ENCODE measurements at places on chromosomes 6 and 20. TPM values are rescaled to one million over a fixed set of nuclear protein-coding genes. Genes with fewer than 3 reads are reported as not detected.

DNA sequence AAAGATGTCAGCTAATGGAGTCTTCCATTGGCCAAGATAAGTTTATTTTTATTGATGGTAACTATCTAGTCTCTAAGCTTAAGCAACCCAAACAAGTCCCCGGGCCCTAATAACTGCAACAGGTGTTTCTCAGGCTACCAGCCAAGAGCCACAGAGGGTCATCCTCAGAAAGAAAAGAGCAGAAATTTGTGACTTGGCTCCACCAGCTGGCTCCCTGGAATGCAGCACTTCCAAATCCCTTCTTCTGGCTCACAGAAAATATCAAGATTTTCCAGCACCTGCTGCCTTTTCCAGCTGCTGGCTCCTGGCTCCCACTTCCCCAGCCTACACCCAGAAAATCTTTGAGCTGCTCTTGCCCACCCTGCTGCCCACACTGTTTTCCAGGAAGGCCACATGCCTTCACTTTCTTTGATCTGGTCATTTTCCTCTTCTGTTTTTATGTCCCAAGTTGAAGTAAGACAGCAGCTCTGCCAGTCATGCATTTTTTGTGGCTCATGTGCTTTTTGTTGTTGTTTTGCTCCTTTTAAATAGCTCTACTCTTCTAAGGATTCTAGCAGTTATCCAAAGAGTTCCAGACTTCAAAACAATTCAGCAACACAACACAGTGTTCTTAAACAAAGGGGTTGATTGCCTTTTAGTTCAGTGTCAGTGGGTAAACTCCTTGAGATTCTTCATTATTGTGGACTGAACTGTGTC is 151.0 kb upstream of the SMLR1 start:
- DNase-seq = no peak

DNA sequence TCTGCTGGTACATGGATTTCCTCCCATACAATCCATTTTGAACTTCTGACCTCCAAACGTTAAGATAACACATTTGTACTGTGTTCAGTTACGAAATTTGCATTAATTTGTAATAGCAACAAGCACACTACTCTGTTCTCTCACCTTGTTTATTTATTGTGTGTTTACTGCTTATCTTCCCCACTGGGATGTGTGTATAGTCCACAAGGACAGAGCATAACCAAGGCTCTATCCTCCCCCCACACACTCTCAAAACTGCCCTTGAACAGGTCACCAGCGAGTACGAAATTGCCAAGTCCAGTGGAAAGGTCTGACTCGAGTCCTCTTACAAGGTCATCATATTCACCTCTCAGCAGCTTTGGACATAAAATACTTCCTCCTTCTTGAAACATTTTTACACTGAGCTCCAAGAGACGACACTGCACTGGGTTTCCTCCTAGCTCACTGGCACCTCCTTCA is 18.6 kb downstream of the ADTRP start:
- no peak for DNase-seq

GRCh38 chr6:46044881-46045617 is 29.4 kb upstream of the CLIC5 start:
- peak; percentile 89 for DNase-seq

GRCh38 chr6:37516076-37516919 is 16.6 kb upstream of the CCDC167 start:
- peak; percentile 84 for DNase-seq

DNA sequence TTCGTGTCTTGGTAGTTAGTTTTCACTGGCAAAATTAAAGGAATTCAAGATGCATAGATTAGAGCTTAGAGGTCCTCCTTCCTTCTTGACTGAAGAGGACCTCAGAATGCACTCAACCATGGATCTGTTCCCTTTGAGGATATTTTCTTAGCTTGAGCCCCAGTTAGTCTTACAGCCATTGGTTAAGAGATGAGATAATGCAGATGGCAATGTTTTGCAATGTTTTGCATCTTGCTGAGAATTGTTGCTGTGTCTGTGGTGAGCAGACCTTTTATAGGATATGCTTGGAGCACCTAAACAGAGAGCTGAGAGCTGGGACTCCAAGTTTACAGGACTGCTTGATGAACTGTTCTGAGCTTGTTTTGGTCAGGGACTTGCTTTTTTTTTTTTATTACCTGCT is 107.5 kb downstream of the TMEM170B start:
- no peak for DNase-seq

GRCh38 chr6:36268478-36269275 is 1.2 kb upstream of the PNPLA1 start:
- DNase-seq = no peak

GRCh38 chr6:63936399-63936798 is 300.8 kb downstream of the PHF3 start:
- no peak for DNase-seq

DNA sequence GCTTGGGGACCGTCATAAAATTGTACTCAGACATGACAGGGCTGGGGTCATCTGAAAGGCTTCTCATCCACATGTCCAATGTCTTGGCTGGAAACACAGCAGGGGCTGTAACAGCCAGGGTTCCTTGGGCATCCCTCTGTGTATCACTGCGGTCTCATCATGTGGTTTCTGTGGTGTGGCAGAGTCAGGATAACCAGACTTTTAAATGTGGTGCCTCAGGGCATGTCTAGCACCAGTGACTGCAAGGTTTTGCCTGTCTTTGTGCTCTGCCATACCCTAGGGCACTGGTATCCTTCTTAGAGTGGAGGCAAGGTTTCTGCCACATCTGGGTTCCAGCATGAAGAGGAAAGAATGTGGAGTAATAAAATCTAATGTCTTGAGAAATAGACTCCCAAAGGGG is 124.2 kb downstream of the PLEKHG1 start:
- peak; percentile 15 for DNase-seq

DNA sequence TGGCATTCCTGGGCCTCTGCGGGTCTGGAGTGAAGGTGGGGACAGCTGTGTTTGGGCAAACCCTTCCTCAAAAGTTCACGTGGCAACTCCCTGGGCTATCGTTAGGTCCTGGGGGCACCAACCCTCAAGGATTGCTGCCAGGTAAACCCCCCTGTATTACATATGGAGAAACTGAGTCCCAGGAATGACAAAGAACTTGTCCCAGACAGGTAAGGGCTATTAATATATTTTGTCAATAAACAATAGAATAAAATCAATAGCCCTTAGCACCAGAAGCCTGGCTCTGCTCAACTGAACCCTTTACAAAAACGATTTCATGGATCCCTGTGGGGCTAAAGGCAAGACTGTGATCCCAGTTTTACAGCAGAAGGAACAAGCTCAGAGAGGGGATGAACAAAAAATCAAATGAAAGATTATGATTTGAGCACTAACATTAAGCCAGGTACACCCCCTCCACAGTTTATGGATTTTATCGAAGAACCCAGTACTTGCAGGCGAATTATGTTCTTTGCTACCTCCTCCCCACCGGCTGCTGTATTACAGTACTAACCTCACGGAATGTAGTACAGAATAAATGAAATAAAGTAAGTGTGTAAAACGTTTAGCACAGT is 2.7 kb downstream of the ID1 start:
- DNase-seq = peak; percentile 52

DNA sequence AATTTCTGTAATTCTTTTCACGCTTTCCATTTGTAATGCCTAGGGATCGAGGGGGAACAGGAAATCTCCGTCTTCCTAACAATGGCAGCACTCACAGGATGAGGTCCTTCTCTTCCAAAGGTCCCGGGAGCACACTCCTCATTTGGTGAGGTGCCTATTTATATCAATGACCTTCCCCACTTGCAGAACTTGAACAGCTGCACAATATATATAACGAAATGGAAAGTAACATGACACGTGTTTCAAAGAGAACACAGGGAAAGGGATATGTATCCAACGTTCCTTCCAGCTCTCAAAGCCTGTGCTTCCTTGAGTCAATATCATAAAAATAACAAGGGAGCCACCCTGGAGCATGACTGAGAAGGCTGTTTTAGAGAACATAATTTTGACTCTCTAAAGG is 78.6 kb upstream of the RBM24 start:
- no peak for DNase-seq

GRCh38 chr20:10438217-10438616 is 3.1 kb downstream of the SLX4IP start:
- no peak for DNase-seq

GRCh38 chr20:31770243-31770642 is 31.2 kb downstream of the TPX2 start:
- no peak for DNase-seq

DNA sequence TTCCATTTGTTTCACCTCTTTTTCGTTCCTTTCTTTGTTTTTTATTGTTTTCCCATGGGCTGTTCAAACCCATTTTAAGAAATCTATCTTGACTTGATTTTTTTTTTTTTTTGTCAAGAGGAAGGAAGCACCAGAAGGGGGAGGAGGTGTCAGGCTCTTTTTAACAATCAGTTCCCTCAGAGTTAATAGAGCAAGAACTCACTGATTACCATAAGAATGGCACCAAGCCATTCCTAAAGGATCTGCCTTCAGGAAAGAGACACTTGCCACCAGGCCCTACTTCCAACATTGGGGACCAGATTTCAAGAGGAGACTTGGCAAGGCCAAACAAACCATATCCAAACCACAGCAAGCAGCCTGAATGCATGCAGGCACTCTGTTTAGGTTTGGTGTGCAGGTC is 168.0 kb downstream of the OTOR start:
- no peak for DNase-seq

DNA sequence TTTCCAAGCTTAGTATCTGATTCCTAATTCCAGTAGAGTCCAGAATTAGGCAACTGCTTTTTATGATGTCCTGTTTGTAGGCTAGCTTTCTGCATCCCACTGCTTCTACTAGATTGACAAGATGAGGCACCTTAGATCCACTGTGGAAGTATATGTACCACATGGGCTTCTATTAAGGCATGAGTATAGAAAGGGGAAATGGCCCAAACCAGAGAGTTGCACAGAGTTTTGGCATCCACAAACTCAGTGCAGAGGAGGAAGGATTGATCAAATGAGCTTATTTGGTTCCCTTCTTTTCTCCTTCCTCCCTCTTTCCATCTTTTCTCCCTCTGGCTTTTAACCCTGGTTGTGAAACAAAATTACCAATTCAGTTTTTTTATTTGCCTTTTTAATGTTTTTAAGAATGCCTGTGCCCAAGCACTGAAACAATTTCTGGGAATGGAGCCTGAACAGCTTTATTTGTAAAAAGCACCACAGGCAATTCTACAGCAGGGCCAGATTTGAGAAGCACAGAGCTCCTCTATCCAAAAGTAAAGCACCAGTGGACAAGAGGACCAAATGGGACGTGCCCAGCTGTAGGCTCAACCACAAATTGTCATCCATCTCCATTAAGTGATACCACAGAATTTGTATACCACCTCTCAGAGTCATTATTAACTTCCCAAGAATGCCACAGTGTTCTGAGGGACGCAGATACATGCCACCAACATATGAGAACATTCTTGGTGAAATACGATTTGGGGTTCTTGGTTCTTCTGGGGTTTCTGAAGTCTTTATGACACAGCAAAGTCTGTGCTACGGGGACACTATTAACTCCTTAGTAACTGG is 969.1 kb downstream of the KIF16B start:
- no peak for DNase-seq

DNA sequence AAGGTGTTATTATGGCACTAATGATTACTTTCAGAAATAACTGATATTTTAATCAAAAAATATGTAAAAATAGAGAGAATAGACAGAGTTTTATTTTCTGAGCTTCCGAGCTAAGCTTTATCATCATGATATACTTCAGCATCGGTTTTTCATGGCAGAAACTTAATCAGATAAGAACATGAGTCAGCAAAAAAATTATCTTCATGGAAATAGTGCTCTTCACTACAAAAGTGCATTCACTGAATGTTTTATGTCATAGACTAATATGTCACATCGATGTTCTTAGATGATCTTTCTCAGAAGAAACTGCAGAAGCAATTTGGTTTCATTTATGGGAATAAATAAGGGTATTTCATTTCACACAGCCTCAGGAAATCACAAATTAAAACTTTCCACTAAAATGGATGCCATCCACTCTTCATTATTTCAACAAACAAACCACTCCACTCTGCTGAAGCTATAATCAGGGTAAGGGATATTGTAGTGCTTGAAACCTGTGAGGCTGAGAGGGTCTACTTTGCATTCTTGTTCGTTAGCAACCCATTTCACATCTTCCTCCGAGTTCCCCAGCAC is 10.2 kb upstream of the MAP3K7 start:
- DNase-seq = no peak

DNA sequence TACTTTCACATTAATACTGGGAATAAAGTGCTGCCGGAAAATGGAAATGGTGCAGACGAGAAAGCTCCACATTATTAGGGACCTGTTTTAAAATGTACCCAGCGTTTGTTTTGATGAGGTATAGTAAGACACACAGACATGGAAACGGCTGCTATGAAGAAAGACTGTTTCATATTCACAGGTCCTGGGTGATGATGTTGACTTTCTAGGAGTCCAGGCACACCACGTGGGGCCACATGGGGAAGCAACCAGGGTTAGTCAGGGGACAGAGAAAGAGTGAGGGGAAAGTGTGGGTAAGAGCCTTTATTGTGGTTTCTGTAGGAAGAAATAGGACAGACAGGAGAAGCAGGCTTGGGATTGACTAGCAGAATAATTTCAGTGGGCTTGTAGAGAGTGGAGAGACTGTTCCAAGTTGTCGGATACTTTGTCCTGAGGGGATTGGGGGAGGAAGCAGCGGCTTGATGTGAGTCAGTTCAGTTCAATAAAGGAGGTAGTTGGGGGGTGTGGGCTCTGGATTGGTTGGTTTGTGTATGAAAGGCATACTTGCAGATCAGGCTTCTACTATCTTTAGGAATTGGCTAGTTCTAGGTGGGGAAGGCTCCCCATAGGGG is 112.0 kb upstream of the MCHR2 start:
- no peak for DNase-seq

- DNase-seq = no peak
Measured at GRCh38 chr20:51931371-51931781, 129.1 kb upstream of the SALL4 start.

GRCh38 chr6:149060985-149061760 is 256.3 kb upstream of the TAB2 start:
- DNase-seq = peak; percentile 58

- DNase-seq = no peak
Measured at GRCh38 chr6:42260972-42261371, 43.3 kb upstream of the MRPS10 start.

DNA sequence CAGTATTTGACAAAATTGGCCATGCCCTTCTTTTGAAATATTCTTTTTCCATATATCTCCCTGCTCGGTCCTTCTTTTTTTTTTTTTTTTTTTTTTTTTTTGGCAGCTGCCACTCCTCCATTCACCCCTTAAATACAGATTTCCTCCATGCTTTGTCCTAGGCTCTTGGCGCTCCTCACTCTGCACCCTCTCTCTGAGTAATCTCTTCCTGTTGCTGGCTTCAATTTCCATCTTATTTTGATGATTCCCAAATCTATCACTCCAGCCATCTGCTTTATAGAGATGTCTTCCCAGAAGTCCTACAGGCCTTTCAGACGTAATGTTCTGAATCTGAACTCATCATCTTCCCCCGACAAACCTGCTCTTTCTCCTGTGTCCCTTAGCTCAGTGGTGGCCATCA is 12.8 kb upstream of the KLHL32 start:
- no peak for DNase-seq

- DNase-seq = no peak
Measured at GRCh38 chr20:4162766-4163165, 147.4 kb upstream of the RNF24 start.

The DEFB124 gene
- total RNA-seq = not detected

The C6orf132 gene
- total RNA-seq = not detected

The SPEF1 gene
- total RNA-seq = not detected

The SNX21 gene
- 19.7 TPM for total RNA-seq

The SLC26A8 gene
- total RNA-seq = not detected

The TCP11 gene
- total RNA-seq = 1.6 TPM

The PTCRA gene
- total RNA-seq = not detected

The LTA gene
- not detected for total RNA-seq

The CST2 gene
- total RNA-seq = not detected

Data from SJSA1 (cell line).